ENCODE measurements at places on chromosomes 3 and 15.

- DNase-seq: peak; percentile 40
Observed at GRCh38 chr3:187777331-187777941, 32.2 kb upstream of the BCL6 start.

- DNase-seq: peak; percentile 20
Observed at GRCh38 chr3:69085168-69085832, 563 bp downstream of the ARL6IP5 start.

DNA sequence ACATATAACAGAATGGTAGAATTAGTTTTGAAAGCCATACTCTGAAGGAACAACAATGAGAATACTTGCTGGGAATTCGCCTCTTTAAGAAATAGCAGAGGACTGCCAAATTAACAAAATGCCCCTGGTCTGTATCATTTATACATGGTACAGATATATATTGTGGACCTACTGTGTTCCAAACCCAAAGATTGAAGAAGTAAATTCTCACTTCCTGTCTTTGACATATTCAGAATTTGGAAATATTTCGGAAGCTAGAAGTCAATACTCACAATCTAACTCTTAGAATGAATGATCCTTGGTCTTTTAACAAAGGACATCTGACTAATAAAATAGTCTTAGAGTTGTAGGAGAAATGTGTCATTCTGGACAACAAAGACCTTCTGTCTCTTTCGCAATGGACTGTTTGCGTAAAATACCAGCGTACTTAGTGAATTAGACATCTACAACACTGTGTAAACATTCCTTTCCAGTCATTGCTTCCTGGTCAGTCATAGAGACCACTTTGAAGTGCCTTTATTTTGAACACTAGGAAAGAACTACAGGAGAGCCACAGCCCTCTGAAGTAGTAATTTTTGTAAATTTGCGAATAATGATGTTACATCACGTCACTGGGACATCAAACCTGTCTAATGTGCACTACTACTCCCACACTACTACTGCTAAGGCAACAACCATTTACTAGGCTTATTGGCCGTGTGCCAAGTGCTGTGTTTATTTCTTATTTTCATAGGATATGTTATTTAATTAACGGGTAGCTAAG lies 68.0 kb downstream of the CHL1 start:
- no peak for DNase-seq

GRCh38 chr3:6567241-6567640 lies 293.7 kb upstream of the GRM7 start:
- no peak for DNase-seq

- DNase-seq: no peak
Observed at GRCh38 chr3:190388703-190389102, 740 bp downstream of the CLDN16 start.

- DNase-seq: no peak
Observed at GRCh38 chr15:56693761-56694160, 39.5 kb downstream of the ZNF280D start.

- DNase-seq: no peak
Observed at GRCh38 chr3:123424321-123424998, 24.4 kb downstream of the ADCY5 start.

GRCh38 chr3:173529062-173529711 lies 131.6 kb downstream of the NLGN1 start:
- peak; percentile 35 for DNase-seq

DNA sequence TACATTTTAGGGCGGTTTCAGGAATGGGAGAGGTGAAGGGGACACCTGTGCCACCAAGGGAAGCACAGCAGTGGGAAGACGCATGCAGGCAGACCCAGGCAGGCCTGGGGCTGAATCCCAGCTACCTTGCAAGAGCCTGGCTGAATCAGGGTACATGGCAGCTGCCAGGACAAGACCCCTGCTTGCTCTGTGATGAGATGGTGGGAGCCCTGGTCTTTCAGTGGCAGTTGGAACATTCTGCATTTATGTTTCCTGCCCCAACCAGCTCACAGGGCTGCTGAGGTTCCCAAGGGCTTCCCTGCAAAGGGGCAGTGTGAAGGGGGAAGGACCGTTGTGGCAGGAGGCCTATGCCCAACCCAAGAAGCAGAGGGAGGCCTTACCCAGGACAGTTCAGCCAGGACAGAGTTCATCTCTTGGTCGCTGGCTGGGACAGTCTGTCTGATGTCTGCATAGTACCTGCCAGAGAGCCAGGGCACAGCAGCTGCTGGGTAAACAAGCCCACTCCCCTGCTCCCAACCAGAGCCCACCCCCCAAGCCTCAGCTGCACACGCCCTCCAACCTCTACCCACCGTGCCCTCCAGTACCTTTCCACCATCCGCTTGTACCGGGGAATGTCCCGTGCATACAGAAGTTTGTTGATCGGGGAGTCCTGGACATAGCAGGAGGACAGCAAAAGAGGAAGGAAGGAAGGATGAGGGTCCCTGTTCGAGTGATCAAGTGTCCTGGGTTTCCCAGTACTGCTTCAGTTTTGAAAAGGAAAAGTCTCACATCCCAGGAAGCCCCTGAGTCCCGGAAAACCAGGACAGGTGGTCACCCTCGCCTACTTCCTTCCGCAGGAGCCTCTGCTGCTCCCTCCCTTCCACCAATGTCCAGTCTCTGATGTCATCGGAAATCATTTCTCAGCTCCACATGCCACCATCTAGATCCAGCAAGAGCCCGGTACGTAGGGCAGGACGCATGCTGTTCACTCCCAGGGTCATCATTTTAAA lies 23.1 kb downstream of the PLXNB1 start:
- peak; percentile 0 for DNase-seq

DNA sequence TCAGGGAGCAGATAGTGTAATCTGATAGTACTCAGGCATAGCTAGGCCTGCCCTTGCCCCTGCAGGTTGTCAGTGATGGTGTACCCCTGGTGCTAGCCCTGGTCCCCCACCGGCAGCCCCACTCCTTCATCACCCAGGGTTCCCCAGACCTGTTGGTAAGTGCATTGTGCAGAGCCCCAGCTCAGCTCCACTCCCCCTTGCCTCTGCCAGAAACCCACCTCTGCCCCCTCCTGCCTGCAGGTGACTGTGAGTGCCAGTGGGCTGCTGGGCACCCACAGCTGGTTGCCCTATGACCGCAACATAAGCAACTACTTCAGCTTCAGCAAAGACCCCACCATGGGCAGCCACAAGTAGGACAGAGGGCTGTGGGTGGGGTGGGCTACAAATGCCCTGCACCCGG lies 27.5 kb downstream of the NBEAL2 start:
- no peak for DNase-seq

DNA sequence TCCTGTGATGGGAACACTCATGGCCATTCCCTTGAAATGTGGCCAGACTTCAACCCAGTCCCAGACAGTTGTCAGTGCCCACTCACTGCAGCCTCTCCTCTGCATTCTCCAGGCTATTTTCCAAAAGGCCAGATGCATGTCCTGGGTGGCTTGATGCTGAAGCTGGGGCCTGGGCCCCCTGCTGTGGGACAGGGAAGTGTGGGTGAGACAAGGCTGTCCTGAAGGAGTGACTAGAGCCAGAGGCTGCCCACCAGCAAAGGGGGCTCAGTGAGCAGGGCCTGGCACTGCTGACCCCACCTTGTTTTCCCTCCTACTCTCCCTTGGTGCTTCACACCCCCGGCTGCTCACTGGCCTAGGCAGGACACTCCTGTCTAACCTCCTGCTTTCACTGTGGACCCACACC lies 11.9 kb downstream of the CISH start:
- no peak for DNase-seq

- no peak for DNase-seq
Observed at GRCh38 chr3:153910387-153910786, 210.8 kb upstream of the ARHGEF26 start.

DNA sequence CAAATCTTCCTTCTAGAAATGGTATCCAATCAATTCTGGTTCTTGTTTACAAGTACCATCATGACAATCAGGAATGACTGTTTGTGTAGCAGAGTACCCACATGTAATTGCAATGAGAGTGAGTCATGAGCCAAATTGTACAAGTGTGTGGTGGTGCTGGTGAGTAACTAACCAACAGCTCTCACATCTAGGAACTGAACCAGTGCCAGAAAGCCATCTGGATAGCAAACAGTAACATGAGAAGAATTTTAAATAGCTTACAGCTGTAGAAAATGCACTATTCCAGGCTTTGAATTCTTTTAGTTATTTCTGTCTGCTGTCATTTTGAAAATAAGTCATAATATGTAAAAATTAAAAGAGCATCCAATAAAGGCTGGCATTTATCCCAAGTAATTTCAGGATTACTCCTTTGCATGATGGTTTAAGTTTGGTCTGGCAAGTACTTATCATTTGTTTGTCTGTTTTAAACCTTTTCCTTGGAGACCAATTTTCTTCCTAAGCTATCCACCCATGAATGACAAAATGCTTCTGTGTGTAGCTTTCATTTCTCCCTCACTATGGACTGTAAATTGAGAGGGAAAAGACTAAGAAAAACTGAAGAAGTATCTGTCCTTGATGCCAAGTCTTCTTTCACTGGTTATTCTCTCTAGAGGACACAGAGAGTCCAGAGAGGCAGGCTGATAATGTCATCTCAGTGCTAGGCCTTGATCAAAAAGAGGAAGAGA lies 60.0 kb downstream of the PIK3CB start:
- peak; percentile 97 for DNase-seq

GRCh38 chr3:31213869-31214486 lies 318.7 kb upstream of the STT3B start:
- no peak for DNase-seq

DNA sequence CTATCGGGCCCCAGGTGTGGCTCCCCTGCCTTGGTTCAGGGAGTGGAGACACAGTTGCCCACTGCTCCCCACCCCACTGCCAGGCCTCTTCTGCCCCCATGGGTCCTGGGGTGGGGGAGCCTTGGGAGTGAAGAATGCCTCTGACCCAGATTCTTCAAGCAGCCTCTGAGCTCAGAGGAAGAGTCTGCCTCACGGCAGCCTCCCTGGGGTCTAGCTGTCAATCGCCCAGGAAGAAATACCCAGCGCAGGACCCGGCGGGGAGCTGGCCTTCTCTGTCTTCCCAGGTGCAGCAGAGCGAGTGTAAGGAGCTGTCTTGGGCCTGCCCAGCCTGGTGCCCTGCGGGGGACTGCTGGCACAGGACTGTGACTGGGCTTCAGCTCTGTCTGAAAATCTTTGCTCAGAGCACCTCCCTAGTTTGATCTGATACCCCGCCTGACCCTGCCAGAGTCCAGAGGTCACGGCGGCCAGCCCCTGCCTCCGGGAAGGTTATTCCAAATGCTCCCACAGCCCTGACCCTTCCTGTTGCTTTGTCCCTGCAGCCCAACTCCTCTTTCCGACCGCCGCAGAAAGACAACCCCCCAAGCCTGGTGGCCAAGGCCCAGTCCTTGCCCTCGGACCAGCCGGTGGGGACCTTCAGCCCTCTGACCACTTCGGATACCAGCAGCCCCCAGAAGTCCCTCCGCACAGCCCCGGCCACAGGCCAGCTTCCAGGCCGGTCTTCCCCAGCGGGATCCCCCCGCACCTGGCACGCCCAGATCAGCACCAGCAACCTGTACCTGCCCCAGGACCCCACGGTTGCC lies 11.0 kb downstream of the ANKRD63 start:
- no peak for DNase-seq

GRCh38 chr15:32852771-32853170 lies 135.0 kb downstream of the GREM1 start:
- no peak for DNase-seq

DNA sequence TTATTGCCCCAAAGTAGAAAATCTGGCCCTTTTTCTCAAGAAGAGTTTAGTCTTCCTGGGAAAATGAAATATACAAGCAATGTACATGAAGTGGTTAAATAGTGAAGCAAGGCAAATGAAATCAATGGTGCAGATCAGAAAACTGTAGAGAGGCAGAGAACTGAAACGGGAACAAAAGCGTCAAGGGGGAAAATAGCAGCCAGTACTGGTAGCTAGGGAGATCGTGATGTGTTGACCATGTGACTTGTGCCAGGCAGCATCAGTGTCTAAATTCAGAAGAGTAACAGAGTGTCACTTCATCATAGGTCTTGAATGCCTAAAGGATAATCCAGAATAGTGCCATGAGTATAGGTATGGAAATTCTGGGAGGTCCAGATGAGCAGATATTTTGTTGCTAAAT lies 163.1 kb downstream of the CHL1 start:
- no peak for DNase-seq

- DNase-seq: no peak
Observed at GRCh38 chr3:195268576-195269309, 2.2 kb downstream of the XXYLT1 start.

DNA sequence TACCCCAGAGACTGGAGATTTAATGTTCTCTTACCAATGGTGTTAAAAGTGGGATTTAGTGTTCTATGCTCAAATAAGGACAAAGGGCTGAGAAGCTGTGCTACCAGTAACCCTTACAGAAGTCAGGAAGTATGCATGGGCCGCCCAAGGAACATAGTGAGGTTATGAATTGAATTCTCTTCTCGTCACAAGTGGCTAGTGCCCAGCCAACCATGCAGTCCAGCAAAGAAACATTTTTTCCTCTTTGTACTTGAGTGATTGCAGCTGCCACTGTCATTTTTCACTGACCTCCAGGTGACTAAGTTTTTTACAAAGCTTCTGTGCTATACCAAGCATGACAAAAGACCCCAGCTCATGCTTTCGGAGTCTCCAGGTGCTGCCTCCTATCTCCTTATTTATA lies 110.6 kb upstream of the DCBLD2 start:
- DNase-seq: no peak

DNA sequence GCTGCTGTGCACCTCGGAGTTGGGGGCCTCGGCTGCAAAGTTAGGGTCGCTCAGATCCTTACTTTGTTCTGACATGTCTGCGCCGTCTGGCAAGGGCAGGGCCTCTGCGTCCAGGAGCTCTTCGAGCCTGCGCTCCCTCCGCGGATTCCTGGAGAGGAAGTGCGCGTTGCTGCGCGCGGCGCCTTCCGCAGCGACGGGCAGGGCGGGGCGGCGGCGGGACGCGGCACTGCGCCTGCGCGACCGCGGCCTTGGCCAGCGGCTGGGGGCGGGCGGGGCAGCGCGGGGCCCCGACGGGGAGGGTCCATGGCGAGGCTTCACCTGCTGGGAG lies at the start of gene NDN:
Gene NDN (minus strand): TSS at position 163 of the 328 bp plus-strand sequence. CDS start 88 bp downstream, at position 75.
- peak; percentile 90 for DNase-seq

GRCh38 chr3:113638910-113639309 lies 57.5 kb downstream of the USF3 start:
- DNase-seq: no peak

DNA sequence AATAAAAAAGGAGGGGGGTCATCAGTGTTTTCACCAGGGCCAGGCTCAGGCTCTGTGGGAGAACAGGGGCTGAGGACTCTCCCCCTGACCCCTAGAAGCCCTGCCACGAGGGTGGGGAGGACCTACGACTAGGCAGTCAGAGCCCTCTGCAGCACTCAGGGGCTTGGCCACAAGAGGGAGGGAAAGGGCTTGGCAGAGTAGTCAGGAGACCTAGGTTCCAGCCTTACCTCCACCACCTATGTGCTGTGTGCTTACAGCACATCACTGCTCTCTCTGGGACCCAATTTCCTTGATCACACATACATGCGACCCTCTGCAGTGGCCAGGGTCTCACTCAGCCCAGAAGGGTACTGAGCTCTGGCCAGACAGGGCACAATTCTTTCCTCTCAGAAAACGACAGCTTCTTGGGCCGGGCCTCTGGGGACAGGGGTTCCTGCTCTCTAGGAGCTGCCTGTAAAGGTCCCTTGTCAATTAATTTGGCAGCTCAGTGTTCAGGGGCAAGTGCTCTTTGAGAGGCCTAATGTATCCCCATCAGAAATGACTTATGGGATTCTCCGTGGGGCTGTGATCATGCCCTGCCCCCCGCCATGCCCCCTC lies 16.4 kb upstream of the SKIC8 start:
- DNase-seq: no peak

All from Daoy (cell line).